ENCODE measurements at places on chromosomes 16 and 17. TPM values are rescaled to one million over a fixed set of nuclear protein-coding genes. Genes with fewer than 3 reads are reported as not detected.

Gene MYH2
- not detected for total RNA-seq

Gene TTLL6
- not detected for total RNA-seq

Gene WDR81
- 40.3 TPM for total RNA-seq

Gene SP6
- total RNA-seq, result not detected

DNA sequence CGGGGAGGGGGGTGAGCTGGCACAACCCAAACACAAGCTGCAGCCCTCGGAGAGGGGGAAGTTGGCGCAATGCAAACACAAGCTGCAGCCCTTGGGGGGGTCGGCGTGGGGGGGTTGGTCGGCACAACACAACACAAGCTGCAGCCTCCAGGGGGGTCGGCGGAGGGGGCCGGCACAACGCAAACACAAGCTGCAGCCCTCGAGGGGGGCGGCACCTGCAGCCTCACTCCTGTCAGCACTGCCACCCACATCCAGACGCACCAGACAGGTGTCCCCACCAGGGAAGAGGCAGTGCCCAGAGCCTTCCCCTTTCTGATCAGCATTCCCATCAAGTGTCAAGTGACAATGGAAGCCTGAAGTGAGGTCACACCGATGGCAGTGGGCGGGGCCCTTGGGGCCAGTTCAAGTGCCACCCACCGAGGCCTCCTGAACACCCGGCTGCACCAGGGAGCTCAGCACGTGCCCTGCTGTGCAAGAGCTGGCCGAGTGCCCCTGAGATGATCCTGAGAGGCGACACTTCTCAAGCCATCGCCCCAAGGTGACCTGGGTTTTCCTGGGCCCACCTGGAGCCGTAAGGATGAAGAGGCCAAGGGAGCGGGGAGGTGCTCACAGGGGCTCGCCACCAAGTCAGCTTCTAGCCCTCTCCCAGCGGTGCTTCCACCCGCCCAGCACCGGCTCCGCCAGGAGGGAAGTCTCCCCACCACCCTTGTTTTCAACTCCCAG is 59.3 kb downstream of the KLHDC4 start:
- no peak overlapping the region for H3K4me3 ChIP-seq
- H3K36me3 ChIP-seq, result peaks cover 52% of the 10 kb centered on the region
- H3K27ac ChIP-seq, result no peak overlapping the region
- H3K4me1 ChIP-seq, result peaks cover 26% of the 10 kb centered on the region

DNA sequence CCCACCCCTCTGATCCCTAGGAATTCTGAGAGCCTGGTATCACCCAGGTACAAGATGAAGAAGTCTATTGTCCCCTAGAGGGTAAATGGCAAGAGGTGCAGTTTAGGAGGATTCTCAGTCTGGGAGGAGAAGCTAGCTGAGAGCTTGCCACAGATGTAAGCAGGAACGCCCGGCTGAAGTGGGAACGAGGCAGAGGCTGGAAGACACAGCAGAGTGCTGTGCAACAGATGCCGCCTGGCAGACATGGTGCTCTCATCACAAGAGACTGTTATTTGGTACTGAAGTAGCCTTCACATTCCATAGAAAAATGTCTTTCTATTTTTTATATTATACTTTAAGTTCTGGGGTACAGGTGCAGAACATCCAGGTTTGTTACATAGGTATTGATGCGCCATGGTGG is 20.3 kb upstream of the KRT20 start:
- H3K36me3 ChIP-seq, result no peaks in the 10 kb centered on the region
- no peaks in the 10 kb centered on the region for H3K27me3 ChIP-seq
- H3K4me1 ChIP-seq, result no peaks in the 10 kb centered on the region
- no peak for DNase-seq
- H3K4me3 ChIP-seq, result no peak overlapping the region

DNA sequence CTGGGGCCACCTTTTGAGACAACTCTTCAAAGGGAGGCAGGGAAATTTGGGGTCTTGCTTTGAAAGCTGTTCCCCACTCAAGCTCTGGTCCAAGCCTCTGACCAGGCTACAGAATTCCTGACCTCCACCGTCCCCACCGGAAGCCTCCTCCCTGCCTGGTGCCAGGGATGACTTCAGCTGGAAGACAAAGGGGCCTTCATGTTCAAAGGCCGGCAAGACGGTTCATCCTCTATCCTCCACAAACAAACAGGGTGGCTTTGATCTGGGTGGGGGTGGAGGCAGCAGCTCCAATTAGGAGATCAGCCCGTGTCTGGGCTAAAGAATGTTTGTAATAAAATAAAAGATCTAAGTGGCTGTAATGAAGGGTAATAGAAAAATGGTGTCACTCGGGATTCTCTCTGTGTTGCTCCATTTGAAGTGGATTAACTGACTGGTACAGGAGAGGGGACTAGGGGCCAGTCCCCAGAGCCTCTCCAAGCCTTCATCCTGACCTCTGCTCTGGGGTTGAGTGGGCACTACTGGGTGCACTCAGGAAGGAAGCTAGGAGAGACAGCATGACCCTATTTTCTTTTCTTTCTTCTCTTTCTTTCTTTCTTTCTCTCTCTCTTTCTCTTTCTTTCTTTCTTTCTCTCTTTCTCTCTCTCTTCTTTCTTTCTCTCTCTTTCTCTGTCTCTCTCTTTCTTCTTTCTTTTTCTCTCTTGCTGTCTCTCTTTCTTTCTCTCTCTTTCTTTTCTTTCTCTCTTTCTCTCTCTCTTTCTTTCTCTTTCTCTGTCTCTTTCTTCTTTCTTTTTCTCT is 27.5 kb upstream of the NKD1 start:
- H3K27ac ChIP-seq, result no peak overlapping the region
- no peaks in the 10 kb centered on the region for H3K4me1 ChIP-seq

- no peaks in the 10 kb centered on the region for H3K4me1 ChIP-seq
- no peak within 1 kb of the TSS for H3K27ac ChIP-seq
- no peaks in the 10 kb centered on the region for H3K36me3 ChIP-seq
- no peak for DNase-seq
These were observed at the start of gene CCL7 for GRCh38 chr17:34269969-34270368. Gene CCL7 (plus strand): TSS chr17:34270221. CDS start chr17:34270291, 70 bp downstream.

DNA sequence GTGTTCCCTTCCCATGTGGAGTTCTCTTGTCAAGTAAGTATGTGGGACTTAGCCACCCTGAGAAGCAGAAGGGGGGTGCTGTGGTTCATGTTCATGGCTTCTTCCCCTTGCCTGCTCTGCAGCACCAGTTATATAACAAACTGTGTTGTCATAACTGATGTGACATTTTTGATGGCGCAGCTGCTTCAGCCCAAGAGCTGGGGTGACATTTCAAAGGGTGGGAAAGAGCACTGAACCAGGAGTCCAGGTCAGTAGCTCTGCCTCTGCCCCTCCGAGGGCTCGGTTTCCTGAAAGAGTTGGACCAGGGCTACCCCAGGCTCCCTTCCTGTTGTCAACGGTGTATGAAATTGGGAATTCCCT is 7.4 kb downstream of the GNAO1 start:
- no peak overlapping the region for H3K4me3 ChIP-seq
- H3K27ac ChIP-seq, result no peak overlapping the region
- peaks cover 79% of the 10 kb centered on the region for H3K4me1 ChIP-seq
- no peaks in the 10 kb centered on the region for H3K36me3 ChIP-seq
- H3K27me3 ChIP-seq, result no peaks in the 10 kb centered on the region

DNA sequence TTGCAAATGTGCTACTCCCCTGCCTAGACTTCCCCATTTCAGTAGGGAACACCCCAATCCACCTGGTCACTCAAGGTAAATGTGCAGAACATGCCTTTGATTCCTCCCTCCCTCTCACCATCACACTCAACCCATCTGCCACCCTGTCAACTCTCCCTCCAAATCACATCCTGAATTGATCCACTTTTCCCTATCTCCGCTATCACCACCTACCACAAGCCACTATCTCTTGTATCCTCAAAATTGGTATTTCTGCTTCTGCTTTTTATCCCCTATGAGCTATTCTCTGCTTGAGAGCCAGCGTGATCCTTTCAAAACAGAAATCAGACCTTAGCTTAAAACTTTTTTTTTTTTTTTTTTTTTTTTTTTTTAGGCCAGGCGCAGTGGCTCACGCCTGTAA is 5.4 kb upstream of the NOL11 start:
- DNase-seq, result no peak
- no peaks in the 10 kb centered on the region for H3K27me3 ChIP-seq
- H3K4me1 ChIP-seq, result peaks cover 8% of the 10 kb centered on the region
- no peak overlapping the region for H3K27ac ChIP-seq

DNA sequence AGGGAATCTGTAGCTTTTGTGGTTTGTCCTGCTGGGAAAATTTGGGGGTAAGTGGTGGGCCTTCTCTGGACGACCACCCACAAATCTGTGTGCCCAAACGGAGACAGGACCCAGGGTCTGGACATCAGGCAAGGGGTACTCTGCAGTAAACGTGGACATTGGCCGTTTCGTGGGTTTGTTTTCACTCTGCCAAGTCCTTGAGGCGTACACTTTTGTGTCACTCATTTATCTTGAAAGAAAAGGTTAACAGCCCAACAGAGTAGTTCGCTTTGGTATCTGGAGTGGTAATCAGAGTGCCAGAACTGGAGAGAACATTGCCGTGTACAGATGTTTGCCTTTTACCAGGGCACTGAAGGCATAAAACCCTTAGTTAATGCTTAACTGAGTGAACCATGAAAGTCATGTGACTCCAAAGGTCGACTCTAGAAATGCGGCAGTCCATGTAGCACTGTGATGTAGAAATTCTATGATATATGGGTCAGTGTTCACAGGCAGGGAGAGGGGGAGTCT is 15.4 kb downstream of the NAA60 start:
- peak overlapping the region; percentile 94 for H3K4me3 ChIP-seq
- DNase-seq, result peak; percentile 24
- peak overlapping the region; percentile 88 for H3K27ac ChIP-seq
- peaks cover 58% of the 10 kb centered on the region for H3K4me1 ChIP-seq
- no peaks in the 10 kb centered on the region for H3K27me3 ChIP-seq
- H3K36me3 ChIP-seq, result no peaks in the 10 kb centered on the region

DNA sequence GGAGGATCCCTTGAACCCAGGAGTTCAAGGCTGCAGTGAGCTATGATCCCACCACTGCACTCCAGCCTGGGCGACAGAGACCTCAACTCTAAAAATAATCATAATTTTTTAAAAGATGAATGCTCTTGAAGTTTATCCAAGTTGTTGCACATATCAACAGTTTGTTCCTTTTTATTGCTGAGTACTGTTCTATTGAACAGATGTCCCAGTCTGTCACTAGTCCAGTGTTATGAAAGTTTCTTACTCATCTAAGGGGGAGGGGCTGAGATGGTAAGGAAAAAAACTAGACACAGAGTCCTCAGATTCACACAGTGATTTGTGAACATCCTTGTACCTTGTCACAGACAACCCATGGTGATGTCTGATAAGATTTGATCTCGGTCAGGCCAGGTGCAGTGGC is 3.9 kb downstream of the ACAP1 start:
- H3K4me1 ChIP-seq, result peaks cover 52% of the 10 kb centered on the region
- no peak for DNase-seq
- H3K27me3 ChIP-seq, result no peaks in the 10 kb centered on the region
- H3K36me3 ChIP-seq, result peaks cover 49% of the 10 kb centered on the region

DNA sequence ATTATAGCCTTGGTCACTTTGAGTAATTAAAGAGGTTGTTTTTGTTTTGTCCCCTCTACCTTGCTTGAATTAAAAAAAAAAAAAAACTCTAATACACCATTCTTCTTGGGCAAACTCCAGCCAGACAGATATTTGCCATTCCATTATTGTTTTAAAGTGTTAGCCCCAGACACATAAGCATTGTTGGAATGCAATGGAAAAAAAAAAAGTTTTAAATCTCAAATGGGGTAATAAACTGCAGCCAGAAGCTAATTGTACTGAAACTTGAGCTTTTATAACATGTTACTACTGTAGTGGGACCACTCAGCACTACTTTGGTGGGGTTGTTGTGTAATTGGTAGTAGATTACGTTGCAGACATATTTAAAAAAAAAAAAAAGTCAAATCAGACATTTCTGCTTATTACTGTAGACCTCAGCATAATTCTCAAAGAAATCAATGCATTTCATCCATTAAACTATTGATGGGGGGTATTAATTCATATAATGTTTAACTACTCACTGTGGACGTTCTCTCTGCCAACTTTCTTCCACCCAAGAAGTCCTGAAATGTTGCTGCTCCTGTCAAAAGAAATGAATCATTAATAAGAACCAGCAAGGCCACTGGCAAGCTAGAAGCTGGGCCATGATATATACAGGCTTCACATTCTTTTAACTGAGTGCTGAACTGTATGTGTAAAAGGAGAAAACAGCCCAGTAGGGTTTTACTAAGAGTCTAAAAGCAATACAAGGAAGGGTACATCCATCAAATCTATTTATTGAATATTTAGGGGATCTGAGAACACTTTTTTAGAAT is 626.6 kb upstream of the SOX9 start:
- DNase-seq, result no peak
- no peak overlapping the region for H3K27ac ChIP-seq
- no peaks in the 10 kb centered on the region for H3K27me3 ChIP-seq

DNA sequence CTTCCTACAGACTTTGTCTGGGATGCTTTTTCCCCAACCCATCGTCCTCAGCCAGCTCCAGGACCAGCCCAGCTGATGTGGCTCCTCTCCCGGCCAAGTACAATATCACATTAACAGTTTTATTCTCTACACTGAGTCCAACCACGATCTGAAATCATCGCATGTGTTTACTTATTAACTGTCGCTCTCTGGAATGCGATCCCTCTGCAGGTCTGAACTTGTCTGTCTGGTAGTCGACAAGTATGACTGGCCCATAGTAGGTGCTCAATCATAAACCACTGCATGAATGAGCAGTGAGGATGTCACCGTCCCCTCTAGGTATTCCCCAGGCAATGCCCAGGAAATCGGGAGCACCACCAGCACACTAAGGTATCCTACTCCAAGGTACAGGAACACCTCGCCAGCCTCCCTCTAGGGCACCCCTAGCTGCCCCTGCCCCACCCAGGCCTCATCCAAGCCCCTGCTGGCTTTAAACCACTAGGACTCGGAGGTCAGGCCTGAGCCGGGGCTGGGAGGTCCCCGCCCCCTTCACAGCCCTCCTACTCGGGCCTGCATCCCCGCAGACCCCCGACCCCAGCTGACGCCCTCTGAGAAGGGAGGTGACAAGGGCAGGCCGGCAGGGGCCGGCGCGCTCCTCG is 27.7 kb downstream of the RTN4RL1 start:
- no peak overlapping the region for H3K27ac ChIP-seq
- H3K4me3 ChIP-seq, result no peak overlapping the region
- H3K36me3 ChIP-seq, result no peaks in the 10 kb centered on the region
- no peak for DNase-seq
- H3K27me3 ChIP-seq, result peaks cover 4% of the 10 kb centered on the region

DNA sequence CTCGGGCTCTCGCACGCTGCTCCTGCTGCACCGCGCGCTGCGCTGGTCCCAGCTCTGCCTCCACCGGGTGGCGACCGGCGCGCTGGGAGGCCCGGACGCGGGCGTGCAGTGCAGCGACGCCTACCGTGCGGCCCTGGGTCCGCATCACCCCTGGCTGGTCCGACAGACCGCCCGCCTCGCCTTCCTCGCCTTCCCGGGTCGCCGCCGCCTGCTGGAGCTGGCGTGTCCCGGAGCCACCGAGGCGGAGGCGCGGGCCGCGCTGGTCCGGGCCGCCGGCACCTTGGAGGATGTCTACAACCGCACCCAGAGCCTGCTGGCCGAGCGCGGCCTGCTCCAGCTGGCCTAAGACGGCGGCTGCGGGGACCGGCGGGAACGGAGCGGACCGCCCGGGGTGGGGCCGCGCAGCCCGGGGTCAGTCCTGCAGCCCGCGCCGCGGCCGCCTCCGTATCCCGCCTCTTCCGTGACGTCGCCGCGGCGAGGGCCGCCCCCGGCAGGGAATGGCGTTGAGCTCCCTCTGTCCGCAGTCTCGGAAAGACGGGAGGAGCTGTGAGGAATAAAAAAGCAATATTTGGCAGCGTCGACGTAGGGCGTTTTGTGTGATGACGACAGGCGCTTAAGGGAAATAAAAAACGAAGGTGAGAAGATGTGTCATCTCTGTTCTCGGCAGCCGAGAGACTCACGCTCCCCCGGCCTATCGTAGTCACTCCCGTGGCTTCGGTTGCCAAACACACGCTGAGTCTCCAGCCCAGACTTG is 1.4 kb downstream of the GLTPD2 start:
- H3K36me3 ChIP-seq, result no peaks in the 10 kb centered on the region
- H3K27me3 ChIP-seq, result peaks cover 11% of the 10 kb centered on the region
- peak; percentile 79 for DNase-seq
- H3K4me1 ChIP-seq, result peaks cover 26% of the 10 kb centered on the region

- peaks cover 6% of the 10 kb centered on the region for H3K36me3 ChIP-seq
- peaks cover 17% of the 10 kb centered on the region for H3K4me1 ChIP-seq
- H3K4me3 ChIP-seq, result peak overlapping the region; percentile 87
These were observed 684 bp downstream of the ZFP90 start for GRCh38 chr16:68539711-68540239.

All from CD4-positive, alpha-beta memory T cell (primary cell).